Stimulated activated naive B cell treated with anti-CD40 and anti-IgM and Interleukin-4, amounts not matched to agents 10 μg/mL and 1 μg/mL and 100 μg/mL, for 72 hours (primary cell): ENCODE measurements at places on chromosomes 5 and 9.

- H3K27ac ChIP-seq = no peak overlapping the region
- H3K4me3 ChIP-seq = no peak overlapping the region
- H3K4me1 ChIP-seq = peaks cover 6% of the 10 kb centered on the region
- peaks cover 14% of the 10 kb centered on the region for H3K27me3 ChIP-seq
Measured at GRCh38 chr9:114289571-114290481, 33.1 kb upstream of the ORM1 start.

- H3K36me3 ChIP-seq = no peaks in the 10 kb centered on the region
- no peak overlapping the region for H3K4me3 ChIP-seq
- H3K4me1 ChIP-seq = peaks cover 11% of the 10 kb centered on the region
- H3K27ac ChIP-seq = no peak overlapping the region
Measured at GRCh38 chr9:105884416-105884815, 190.1 kb downstream of the TMEM38B start.

DNA sequence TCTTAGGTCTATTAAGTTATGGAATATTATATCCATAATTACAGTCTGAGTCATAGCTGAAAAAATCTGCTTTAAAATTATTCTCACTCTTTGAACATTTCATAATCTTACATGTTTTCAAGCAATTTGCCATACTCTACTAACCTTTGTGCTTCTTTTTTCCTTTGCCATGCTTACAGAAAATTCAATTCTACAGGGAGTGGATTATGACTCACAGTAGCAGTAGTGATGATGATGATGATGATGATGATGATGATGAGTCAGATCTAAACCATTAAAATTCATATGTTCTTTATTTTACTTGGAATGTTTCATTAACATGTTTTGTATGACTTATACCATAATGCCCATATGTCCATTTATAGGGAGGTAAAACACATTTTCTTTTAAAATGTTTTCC, 207.1 kb downstream of the VPS13A start:
- no peak for DNase-seq
- H3K27me3 ChIP-seq = no peaks in the 10 kb centered on the region
- H3K4me3 ChIP-seq = no peak overlapping the region
- no peaks in the 10 kb centered on the region for H3K4me1 ChIP-seq
- H3K27ac ChIP-seq = no peak overlapping the region

DNA sequence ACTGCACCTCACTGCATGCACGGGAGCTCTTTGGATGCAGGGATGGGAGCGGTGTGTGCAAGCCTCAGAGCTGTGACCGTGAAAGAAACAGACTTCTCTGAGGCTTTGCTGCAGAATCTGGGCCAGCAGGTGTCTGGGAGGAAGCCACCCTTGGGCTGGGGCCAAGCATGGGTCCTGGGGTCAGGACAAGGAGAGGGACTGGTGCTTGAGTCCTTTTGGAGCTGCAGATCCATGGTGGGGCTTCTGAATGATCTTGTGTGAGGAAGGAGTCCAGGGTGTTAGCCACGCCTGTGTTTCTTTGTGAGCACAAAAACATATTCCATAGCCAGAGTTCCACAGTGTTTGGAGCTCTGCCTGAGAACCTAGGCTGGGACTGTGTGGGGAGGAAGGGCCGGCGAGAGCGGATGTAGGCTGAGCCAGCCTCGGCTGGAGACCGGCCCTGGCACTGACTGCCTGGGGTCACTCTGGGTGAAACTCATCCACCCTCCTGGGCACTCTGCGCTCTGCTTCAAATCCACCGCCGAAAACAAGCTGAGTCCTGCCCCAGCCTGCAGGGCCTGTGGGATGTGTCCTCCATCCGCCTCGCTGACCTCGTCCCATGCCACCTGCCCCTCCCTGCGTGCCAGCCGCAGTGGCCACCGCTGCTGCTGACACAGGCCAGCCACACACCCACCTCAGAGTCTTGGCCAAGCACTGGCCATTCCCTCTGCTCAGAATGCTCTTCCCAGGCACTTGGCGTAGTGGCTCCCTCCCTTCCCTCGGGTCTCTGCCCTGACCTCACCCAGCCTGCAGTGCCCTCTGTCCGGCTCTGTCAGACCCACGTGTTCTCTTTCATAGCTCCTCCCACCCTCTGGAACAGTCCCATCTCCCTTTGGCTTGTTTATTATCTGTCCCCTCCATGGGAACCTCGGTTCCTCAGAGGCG, 26.7 kb downstream of the ERGIC1 start:
- no peak for DNase-seq
- H3K27ac ChIP-seq = peak overlapping the region; percentile 59
- no peaks in the 10 kb centered on the region for H3K27me3 ChIP-seq
- H3K4me3 ChIP-seq = no peak overlapping the region
- H3K4me1 ChIP-seq = peaks cover 41% of the 10 kb centered on the region

GRCh38 chr9:135259273-135259672, 171.8 kb downstream of the OLFM1 start:
- no peak overlapping the region for H3K4me3 ChIP-seq
- no peak for DNase-seq
- no peaks in the 10 kb centered on the region for H3K4me1 ChIP-seq

DNA sequence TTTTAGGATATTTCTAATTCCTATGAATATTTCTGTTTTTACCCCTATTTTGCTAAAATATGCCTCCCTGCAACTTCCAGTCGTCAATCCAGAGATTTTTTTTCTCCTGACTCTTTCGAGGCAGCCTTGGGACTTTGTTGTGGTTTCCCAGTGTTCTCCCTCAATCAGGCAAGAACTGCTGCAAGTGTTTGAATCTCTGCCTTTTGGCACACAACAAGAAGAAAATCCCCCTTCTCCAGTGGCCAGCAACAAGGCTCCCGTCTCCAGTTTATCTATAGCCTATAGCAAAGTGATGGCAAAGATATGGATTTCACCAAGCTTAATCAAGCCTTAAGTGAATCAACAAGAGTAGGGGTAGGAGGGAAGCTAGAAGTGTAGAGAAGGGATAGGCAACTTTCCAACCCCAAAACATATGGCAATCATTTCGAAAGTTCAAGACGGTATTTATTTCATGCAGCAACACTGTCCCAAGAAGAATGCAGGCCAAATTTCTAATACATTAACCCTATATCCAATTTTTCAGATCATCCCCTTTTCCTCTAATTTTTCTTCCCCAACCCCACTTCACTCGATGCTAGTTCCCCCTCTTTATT, 37.7 kb upstream of the PAPPA start:
- DNase-seq = no peak
- no peaks in the 10 kb centered on the region for H3K36me3 ChIP-seq
- no peaks in the 10 kb centered on the region for H3K4me1 ChIP-seq
- H3K27ac ChIP-seq = no peak overlapping the region
- H3K4me3 ChIP-seq = no peak overlapping the region
- no peaks in the 10 kb centered on the region for H3K27me3 ChIP-seq

- H3K27me3 ChIP-seq = peaks cover 22% of the 10 kb centered on the region
- H3K4me3 ChIP-seq = no peak overlapping the region
- no peak overlapping the region for H3K27ac ChIP-seq
- H3K36me3 ChIP-seq = no peaks in the 10 kb centered on the region
- DNase-seq = no peak
Measured at GRCh38 chr9:109574061-109574882, 76.2 kb upstream of the PTPN3 start.

DNA sequence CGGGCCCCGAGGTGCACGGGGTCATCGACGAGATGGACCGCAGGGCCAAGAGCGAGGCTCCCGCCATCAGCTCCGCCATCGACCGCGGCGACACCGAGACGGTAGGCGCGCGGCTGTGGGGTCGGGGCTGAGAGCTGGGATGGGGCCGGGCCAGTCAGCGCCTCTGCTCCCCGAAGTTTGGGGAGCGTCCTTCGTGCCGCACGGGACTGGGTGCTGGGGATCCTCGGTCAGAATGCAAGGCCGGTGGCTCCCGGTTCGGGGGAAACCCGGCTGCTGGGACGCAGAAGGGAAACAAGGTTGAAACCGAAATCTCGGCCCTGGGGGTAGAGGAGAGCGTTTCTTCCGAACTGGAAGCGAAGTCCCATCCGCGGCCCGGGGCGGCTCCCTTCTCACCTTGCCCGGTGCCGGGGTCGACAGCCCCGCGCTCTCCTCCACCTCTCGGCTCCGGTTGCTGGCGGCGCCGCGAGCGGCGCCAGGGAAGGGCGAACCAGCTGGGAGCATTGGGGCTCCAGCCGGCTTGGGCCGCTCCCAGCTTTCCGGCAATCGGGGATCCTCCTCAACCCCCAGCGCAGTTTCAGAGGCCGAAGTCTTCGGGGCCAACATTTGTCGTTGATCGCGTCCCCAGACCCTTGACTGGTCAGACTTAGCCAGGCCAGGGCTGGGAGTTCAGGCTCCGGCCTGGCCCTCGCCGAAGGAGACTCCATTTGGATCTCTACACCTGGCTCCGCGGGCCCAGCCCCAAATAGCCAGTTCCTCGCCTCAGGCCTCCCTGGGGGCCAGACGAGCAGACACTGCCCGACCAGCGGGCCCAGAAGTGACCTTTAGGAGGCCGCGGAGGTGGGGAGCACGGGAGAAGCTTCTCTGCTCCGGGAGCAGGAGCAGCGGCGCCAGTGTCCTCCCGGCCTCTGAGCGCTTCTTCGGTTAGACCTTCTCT, 1.1 kb downstream of the LHX2 start:
- H3K27ac ChIP-seq = peak overlapping the region; percentile 62
- peaks cover 14% of the 10 kb centered on the region for H3K36me3 ChIP-seq
- DNase-seq = no peak
- H3K27me3 ChIP-seq = peaks cover 85% of the 10 kb centered on the region
- peaks cover 50% of the 10 kb centered on the region for H3K4me1 ChIP-seq

GRCh38 chr9:78407636-78408312, 110.8 kb downstream of the PSAT1 start:
- no peak overlapping the region for H3K4me3 ChIP-seq
- H3K4me1 ChIP-seq = no peaks in the 10 kb centered on the region
- H3K36me3 ChIP-seq = no peaks in the 10 kb centered on the region
- DNase-seq = no peak
- peaks cover 7% of the 10 kb centered on the region for H3K27me3 ChIP-seq
- no peak overlapping the region for H3K27ac ChIP-seq

- no peak overlapping the region for H3K27ac ChIP-seq
- H3K4me3 ChIP-seq = no peak overlapping the region
- no peak for DNase-seq
- H3K27me3 ChIP-seq = no peaks in the 10 kb centered on the region
- H3K36me3 ChIP-seq = peaks cover 60% of the 10 kb centered on the region
- no peaks in the 10 kb centered on the region for H3K4me1 ChIP-seq
Measured at GRCh38 chr5:37492778-37493555, 113.8 kb downstream of the WDR70 start.

DNA sequence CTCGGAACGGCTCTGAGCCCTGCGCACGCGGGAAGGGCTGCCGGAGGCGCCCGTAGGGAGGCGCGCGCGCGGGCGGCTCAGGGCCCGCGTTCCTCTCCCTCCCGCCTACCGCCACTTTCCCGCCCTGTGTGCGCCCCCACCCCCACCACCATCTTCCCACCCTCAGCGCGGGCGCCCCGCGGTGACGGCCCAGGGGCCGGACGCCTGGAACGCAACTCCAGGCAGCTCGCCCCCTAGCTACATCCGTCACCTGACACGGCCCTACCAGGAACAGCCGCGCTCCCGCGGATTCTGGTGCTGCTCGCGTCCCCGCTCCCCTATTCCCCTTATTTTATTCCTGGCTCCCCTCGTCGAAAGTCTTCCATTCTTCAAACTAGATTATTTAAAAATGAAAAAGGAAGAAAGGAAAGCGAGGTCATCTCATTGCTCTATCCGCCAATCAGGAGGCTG, at the start of gene CDKN2B-AS1:
TSS of gene CDKN2B-AS1 (plus strand) at position 236 of the 450 bp plus-strand sequence.
- peak within 1 kb of the TSS; percentile 93 for H3K4me3 ChIP-seq
- H3K36me3 ChIP-seq = peaks cover 9% of the 10 kb centered on the region
- peak within 1 kb of the TSS; percentile 98 for H3K27ac ChIP-seq
- peak; percentile 51 for DNase-seq

DNA sequence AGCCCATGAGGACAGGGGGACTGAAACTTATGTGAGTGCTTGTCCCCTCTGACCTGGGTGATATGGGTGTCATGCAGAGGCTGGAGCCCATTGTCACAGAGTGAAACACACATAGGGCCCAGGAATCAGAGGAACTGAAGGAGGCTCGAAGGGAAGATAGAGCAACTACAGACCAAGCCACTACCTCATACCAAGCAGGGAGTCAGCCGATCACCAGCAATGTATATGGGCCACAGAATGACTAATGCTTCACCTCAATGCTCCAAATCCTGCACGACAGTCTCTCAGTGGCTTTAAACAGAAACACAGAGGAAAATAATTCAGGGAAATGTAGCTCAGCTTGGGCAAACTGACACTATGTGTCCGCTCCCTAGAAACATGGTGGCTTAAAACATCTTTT, 8.9 kb upstream of the FBXW11 start:
- no peak overlapping the region for H3K4me3 ChIP-seq
- H3K36me3 ChIP-seq = no peaks in the 10 kb centered on the region
- H3K4me1 ChIP-seq = no peaks in the 10 kb centered on the region
- no peak for DNase-seq

GRCh38 chr5:32677023-32677422, 34.1 kb upstream of the NPR3 start:
- H3K4me3 ChIP-seq = no peak overlapping the region
- DNase-seq = no peak
- no peaks in the 10 kb centered on the region for H3K4me1 ChIP-seq
- no peaks in the 10 kb centered on the region for H3K27me3 ChIP-seq

DNA sequence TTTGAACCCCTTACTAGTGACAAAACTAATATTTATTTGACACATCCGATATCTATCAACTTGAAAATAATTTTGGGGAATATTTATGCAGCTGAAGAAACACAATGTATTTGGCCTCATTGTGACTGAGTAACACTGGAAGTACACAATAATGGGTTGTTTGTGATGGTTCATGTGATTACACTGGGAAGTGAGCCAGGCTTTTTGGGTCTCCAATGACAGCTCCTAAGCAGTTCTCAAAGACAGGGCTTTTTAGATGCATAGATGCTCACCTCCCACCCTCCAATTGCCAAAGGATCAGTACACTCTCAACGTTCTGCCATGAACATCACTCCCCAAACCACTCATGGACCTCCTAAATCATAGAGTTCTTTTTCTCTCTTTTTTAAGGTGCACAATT, 170.0 kb downstream of the SLC24A2 start:
- no peak overlapping the region for H3K27ac ChIP-seq
- H3K4me3 ChIP-seq = no peak overlapping the region
- peaks cover 7% of the 10 kb centered on the region for H3K27me3 ChIP-seq
- no peak for DNase-seq
- no peaks in the 10 kb centered on the region for H3K4me1 ChIP-seq

GRCh38 chr9:136568288-136569081, 22.6 kb upstream of the NOTCH1 start:
- peaks cover under 1% of the 10 kb centered on the region for H3K4me1 ChIP-seq
- no peaks in the 10 kb centered on the region for H3K36me3 ChIP-seq
- no peaks in the 10 kb centered on the region for H3K27me3 ChIP-seq
- H3K27ac ChIP-seq = no peak overlapping the region
- DNase-seq = no peak

DNA sequence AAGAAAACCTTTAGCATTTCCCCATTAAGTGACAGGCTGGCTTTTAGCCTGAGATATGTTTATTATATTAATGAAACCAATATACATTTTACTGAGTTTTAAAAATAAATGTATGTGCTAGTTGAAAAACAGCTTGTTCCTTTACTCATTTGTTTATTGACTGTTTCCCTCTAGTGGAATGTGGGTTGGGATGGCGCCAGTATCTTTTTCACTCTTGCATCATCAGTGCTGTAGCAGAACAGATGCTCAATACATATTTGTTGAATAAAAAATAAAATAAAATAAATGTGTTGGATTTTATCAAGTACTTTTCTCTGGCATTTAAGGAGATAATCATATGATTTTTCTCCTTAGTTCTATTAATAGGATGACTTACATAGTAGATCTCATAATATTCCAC, 43.0 kb downstream of the FSTL4 start:
- H3K27ac ChIP-seq = no peak overlapping the region
- no peak overlapping the region for H3K4me3 ChIP-seq
- H3K4me1 ChIP-seq = peaks cover 11% of the 10 kb centered on the region
- DNase-seq = no peak
- peaks cover 20% of the 10 kb centered on the region for H3K27me3 ChIP-seq
